ENCODE measurements at places on chromosomes 2 and 18. TPM values are rescaled to one million over a fixed set of nuclear protein-coding genes. Genes with fewer than 3 reads are reported as not detected.

GRCh38 chr2:241659150-241659739 lies 21.8 kb downstream of the ATG4B start:
- no peak for DNase-seq

GRCh38 chr2:193332941-193333340 lies 1138.2 kb upstream of the TMEFF2 start:
- no peak for DNase-seq

GRCh38 chr18:49769047-49769728 lies 44.1 kb downstream of the ACAA2 start:
- DNase-seq: no peak

DNA sequence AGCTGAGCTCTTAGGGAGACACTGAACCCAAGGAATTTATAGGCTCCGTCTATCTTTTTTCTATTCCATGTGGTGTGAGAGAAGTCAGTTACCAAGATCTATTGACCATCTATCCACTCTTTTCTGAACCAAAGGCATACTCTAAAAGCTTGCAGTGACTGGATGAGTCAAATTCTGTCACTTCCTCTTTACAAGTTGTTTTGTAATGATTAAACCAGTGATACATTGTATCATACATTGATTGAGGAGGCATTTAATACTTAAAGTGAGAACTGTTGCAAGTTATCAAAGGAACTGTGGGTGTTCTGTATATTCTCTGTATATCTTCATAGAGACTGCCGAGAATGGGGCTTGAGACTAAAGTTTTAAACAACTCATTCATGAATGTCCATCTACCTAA lies 188.8 kb downstream of the CAMKMT start:
- DNase-seq: no peak

DNA sequence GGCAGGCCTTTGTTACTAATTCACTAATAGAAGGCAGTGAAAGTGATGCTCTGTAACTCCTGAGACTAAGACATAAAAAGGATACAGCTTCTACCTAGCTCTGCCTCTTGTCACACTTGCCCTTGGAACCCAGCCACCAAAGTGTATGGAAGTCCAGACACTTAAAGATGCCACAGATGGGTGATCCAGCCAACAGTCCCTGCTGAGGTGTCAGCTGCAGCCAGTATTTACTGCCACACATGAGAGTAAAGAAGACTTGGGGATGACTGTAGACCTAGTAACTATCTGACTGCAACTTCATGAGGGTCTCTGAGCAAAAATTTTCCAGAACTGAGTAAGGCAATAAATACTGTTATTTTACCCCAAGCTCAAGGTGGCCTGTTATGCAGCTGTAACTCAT lies 8.8 kb downstream of the IMMT start:
- no peak for DNase-seq

- DNase-seq: no peak
These were observed 2.6 kb downstream of the NAPG start for GRCh38 chr18:10528439-10528838.

GRCh38 chr2:69191634-69192033 lies 178.7 kb downstream of the ANTXR1 start:
- no peak for DNase-seq

The MC4R gene
- total RNA-seq: not detected

- no peak for DNase-seq
These were observed 963 bp upstream of the MRPL44 start for GRCh38 chr2:223956300-223956699.

The NTSR2 gene
- not detected for total RNA-seq

The ATG16L1 gene
- total RNA-seq: 48.3 TPM

The DCC gene
- not detected for total RNA-seq

DNA sequence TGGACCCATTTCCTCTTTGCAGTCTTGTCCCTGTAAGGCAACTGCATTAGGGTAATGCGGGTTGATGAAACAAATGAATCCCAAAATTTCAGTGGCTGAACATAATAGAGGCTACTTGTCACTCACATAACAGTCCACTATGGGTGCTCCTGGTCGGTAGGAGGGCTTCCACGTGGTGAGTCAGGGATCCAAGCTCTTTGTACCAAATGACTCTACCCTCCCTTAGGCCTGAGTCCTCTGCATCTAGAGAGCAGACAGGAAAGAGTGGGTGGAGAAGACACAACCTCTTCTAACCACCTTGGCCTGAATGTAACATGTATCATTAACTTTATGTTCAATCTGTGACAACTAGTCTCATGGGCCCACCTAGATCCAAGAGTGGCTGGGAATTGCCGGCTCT lies 86.2 kb upstream of the HAAO start:
- no peak for DNase-seq

DNA sequence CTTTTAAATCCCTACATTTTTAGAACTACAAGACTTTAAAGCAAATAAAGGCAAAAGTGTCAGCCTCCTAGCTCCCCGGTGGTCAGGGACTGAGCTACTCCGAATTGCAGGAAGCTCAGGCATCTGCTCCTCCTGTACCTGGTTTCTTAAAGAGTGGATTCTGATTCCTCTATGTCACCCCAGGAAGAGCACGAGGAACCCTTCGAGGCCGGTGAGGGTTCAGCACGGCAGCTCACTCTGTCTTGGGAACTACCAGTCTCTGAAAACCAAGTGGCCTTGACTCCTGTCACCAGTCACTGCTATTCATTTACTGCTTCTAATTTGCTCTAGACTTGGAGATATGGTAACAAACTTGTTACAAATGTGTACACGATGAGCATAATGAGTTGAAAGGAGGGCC lies 2.3 kb downstream of the PER2 start:
- DNase-seq: no peak

The GLS gene
- total RNA-seq: 224 TPM

The XIRP2 gene
- not detected for total RNA-seq

DNA sequence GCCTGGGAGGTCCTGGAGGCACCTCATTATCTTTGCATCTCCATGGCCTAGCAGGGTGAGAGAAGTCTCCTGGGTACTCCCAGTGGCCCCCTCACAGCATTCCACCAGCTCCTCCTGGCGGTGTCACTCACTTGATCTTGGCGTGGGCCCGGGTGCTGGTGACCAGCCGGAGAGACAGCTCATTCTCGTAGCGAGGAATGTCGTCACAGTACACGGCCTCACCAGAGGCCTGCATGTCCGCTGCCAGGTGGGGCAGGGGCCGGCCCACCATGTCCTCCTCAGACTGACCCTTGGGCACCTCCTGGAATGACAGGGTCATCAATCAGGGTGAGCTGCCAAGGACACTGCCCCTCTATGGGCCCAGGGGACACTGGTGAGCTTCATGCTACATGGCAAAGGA lies 42.4 kb downstream of the XDH start:
- DNase-seq: no peak

- DNase-seq: no peak
These were observed 121.3 kb downstream of the MAP4K4 start for GRCh38 chr2:101818531-101819451.

DNA sequence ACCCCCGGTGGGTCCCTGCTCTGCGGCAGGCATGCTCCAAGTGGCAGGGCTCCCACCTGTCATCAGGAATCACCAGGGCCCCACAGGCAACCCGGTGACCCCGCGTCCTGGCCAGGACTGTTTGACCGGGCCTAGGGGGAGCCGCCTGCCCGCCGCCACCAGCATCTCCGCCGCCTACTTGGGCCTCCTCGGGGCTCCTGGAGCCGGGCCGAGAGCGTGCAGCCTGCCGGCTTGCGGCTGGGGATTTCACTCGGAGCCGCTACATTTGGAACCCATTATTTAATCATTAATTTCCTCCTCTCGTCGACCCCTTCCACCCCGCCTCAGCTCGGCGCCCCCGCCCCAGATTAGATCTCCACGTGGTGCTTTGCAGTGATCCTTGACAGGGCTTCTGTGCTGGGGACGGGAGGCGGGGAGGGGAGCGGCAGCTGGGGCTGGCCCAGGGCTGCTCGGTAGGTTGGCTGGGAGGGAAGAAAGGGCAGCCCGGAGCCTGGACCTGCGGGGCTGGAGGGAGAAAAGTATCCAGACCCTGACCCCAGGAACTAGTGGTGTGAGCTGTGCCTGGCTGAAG lies 295.4 kb downstream of the CYP26B1 start:
- no peak for DNase-seq

DNA sequence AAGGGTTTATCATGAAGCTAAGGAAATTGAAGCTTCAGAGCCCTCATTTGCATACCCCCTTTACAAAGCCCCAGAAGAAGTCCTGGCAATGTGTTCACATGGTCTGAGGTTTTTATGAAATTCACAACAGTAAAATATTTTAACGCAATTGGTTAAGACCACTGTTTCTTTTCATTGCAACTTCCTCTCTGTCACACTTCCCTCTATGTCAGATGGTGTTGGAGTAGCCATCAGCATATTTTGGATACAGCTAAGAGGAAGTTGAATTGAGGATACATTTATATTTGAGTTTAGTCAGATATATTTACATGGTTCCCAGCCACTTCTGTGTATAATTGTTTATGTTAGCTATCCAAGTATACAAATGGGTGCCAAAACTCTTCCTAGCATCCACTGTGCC lies 170.0 kb downstream of the TXNL1 start:
- DNase-seq: no peak

The PNPT1 gene
- 34.0 TPM for total RNA-seq

The B4GALT6 gene
- total RNA-seq: 12.2 TPM

The CEP192 gene
- total RNA-seq: 29.6 TPM

DNA sequence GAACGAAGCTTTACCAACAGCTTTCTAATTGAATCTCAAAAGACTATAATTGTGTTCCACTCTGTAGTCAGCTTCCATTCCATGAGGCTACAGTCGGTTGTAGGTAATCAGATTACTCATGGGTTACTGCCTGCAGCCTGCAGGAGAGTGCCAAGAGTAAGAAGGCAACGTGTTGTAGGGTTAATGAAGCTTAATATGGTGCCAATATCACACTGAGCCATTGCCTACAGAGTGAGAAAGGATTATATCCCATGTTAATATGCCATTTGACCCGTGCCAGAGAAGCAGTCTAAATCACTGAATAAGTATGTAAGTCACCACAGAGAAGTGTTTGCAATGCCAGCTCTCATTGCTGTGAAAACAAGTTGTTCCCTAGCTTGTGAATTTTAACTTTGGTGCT lies 734.5 kb upstream of the ACVR2A start:
- no peak for DNase-seq

DNA sequence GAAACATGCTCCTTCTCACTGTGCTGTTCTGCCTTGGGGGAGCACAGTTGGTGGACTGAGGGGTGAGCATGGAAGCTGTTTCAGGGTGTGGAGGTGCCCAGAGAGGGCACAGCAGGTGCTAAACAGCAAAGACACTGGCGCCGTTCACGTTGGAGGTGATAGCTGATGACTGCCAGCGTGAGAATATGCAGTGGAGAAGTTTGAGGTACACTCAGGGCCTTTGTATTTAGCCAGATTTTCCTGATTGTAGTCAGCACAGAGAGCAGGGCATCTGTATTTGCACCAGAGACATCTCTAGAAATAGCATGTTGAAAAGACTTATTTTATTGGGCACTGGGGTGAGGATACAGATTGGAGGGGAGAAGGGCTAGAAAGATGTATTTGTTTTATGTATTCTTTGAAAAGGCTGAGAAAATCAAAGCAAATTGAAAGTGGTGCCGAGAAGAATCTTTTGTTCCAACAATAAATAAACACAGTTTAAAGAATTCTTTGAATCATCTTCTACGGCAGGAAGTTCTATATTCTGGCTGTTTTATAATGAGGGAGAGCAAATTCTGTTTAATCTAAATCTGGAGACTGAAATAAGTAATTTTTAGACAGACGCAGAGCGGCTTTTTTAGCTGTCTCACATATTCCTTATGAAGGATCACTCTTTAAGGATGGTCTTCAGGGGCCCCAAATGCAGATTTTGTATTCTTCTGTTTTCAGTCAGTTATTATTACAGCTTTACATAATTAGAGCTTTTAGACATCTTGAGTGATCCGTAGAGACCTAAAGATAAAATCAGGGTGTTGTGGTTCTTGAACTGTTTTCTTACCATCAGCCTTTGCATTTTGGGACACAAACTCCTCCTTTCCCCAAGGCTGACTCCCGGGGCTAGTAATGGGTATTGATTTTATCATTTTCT lies 7.1 kb downstream of the ZNF532 start:
- DNase-seq: no peak

The SOX11 gene
- total RNA-seq: not detected

The ARHGEF33 gene
- 0.11 TPM for total RNA-seq

- no peak for DNase-seq
These were observed 14.5 kb downstream of the GNLY start for GRCh38 chr2:85708641-85709040.

DNA sequence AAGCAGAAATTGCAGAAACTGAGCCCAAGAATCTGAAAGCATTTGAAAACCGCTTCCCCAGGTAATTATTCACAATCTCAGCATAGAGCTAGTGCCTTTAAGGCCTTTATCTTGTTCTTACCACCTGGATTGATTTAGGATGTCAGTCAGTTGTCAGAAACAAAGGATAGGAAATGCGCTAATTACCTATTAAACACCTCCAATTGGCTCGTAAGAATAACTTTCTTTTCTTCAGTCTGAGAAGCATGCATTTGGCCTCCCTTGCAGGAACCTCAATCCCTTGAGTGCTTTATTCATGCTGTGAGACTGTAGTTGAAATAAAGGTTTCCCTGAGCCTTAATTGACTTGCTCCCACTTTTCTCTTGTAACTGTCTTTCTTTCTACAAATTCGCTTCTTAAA lies 400.3 kb upstream of the LRATD1 start:
- DNase-seq: no peak

- no peak for DNase-seq
These were observed 8.4 kb downstream of the POMC start for GRCh38 chr2:25159949-25160348.

DNA sequence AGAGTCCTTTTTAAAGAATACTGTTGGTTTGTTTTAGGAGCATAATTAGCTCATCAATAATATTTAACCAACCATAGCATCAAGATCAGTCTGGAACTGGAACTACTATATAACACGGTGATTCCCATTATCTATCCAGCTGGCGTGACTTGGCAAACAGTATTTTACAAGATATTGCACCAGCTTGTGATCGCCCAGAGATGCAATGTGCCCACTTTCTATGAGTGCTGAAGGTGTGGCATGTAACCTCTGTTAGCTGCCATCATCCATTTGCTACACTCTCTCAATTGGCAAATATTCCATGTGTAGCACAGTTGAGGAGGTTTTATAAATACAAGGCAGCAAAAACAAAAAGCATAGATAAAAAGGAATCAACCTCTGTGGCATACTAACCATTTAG lies 64.9 kb downstream of the FIGN start:
- DNase-seq: no peak

- DNase-seq: no peak
These were observed 43.0 kb upstream of the RAB6C start for GRCh38 chr2:129936334-129936934.

GRCh38 chr18:48762836-48763718 lies 187.7 kb downstream of the SMAD7 start:
- no peak for DNase-seq

DNA sequence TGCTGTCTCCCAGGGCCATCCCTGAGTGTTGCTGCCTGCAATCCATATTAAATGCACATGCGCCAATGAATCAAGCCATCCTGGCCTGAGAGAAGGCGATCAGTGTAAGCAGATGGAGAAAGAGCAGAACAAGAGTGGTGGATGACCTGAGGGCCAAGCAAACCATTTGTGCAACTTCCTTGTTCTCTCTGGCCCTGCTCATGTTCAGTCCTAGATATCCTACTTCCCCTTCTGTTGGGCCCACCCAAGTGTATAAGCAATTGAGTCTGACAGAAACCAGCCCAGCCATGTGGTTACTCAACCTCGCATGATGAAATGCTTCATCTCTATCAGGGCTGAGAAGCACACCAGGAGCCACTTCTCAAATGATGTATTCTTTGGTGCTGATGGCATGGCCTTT lies 383.1 kb upstream of the ID2 start:
- DNase-seq: no peak
